Smooth muscle cell of the pulmonary artery (primary cell): ENCODE measurements at places on chromosomes 12 and 14. TPM values are rescaled to one million over a fixed set of nuclear protein-coding genes. Genes with fewer than 3 reads are reported as not detected.

SLC6A12 gene
- not detected in 2 replicates for total RNA-seq

CCDC38 gene
- total RNA-seq, result not detected in 2 replicates

ESPL1 gene
- 2.3 and 2.6 TPM in 2 replicates for total RNA-seq

OR6C65 gene
- not detected in 2 replicates for total RNA-seq

NANOG gene
- not detected in 2 replicates for total RNA-seq

TAS2R14 gene
- total RNA-seq, result 2.6 and 4.3 TPM in 2 replicates

RD3L gene
- total RNA-seq, result not detected in 2 replicates

POTEM gene
- total RNA-seq, result not detected in 2 replicates

ARHGAP9 gene
- total RNA-seq, result 0.07 and 0.33 TPM in 2 replicates

TBC1D30 gene
- total RNA-seq, result 0.33 and 0.43 TPM in 2 replicates

OR4E2 gene
- not detected in 2 replicates for total RNA-seq

FIGNL2 gene
- total RNA-seq, result under 0.01 and 0.03 TPM in 2 replicates

LRP1-AS gene
- 0.20 TPM in 1 of 2 replicates, not detected in the other for total RNA-seq

KRT83 gene
- total RNA-seq, result not detected in 2 replicates

CCDC85C gene
- 5.0 and 24.0 TPM in 2 replicates for total RNA-seq

RSRC2 gene
- 27.7 and 30.2 TPM in 2 replicates for total RNA-seq

MAP3K9 gene
- under 0.01 and 0.07 TPM in 2 replicates for total RNA-seq

ISM2 gene
- total RNA-seq, result 0.52 and 3.2 TPM in 2 replicates

PPP4R4 gene
- 0.33 and 1.4 TPM in 2 replicates for total RNA-seq

SERPINA5 gene
- 0.03 and 0.33 TPM in 2 replicates for total RNA-seq

SLC7A8 gene
- 8.0 and 8.6 TPM in 2 replicates for total RNA-seq

NR1H4 gene
- total RNA-seq, result 0.23 TPM in 1 of 2 replicates, not detected in the other

ITGB7 gene
- 0.40 and 0.52 TPM in 2 replicates for total RNA-seq

TMCC3 gene
- 0.20 and 0.53 TPM in 2 replicates for total RNA-seq

MYF5 gene
- not detected in 2 replicates for total RNA-seq

FOXN4 gene
- not detected in 2 replicates for total RNA-seq

KCNA5 gene
- not detected in 2 replicates for total RNA-seq

NTN4 gene
- total RNA-seq, result 130 and 302 TPM in 2 replicates

HAL gene
- 1.2 TPM in 1 of 2 replicates, not detected in the other for total RNA-seq

PTMS gene
- 45.0 and 47.1 TPM in 2 replicates for total RNA-seq

RTL1 gene
- total RNA-seq, result not detected in 2 replicates

LRRC9 gene
- not detected in 2 replicates for total RNA-seq

MLEC gene
- 136 and 156 TPM in 2 replicates for total RNA-seq

GARIN6 gene
- total RNA-seq, result not detected in 2 replicates
